ENCODE measurements at places on chromosomes 7 and 10.

DNA sequence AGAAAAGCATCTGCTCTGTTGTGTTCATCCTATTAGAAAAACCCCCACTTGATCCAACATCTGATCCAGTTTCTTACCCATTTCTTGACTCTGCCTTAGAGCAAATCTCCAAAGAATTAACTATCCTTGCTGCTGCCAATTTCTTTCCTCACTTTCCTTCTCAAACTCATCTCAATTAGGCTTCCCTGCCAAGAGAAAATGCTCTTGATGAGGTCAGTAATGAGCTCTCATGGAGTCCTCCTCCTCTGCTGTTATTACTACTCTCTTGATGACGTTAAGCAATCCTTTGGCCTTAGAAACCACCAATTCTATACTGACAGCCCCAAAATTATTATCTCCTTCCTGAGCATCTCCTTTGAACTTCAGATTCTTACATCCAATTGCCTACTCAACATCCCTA is 162.0 kb upstream of the FAM13C start:
- DNase-seq, result no peak

DNA sequence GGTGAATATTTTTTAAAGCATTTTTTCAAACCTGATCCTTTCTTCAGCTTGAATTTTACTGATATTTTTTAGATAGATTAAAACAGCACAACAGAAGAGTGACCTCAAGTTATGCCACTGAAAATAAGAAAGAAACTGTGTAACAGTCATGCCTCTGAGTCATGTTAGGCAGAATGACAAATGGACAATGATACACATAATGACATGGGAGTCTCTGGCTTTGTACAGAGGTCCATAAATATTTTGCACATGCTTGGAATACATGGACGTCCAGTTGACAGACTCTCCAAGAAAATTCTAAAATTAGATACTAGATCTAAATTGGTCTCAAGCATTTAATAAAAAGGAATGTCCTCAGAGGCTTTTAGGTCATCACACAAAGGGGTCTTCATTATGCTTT is 21.9 kb upstream of the SEMA3A start:
- DNase-seq, result no peak

DNA sequence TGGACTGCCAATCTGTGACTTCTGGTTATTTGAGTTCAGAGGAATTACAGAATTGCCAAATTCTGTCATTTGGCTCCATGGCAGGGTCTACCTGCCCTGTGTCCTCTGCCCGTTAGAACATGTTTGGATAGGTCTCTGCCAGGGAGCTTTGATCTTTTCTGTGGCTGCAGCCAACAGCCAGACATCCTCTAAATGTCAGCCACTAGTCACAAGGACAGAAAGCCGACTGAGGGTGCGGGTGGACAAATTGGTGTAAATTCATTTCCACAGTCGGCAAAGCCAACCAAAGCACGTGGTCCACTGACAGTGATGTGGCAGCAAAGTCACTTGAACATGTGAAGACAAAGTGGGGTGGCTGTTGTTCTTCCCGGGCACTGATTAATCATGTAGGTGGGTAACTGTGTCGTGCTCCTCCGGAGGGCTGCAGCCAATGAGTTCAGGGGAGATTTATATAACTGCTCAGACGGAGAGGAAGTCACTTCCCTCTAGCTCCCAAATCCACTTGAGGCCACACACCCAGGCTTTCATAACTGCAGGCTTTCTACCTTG is 26.7 kb upstream of the CAMK1D start:
- no peak for DNase-seq

GRCh38 chr7:74003621-74004020 is 24.4 kb upstream of the ELN start:
- no peak for DNase-seq

DNA sequence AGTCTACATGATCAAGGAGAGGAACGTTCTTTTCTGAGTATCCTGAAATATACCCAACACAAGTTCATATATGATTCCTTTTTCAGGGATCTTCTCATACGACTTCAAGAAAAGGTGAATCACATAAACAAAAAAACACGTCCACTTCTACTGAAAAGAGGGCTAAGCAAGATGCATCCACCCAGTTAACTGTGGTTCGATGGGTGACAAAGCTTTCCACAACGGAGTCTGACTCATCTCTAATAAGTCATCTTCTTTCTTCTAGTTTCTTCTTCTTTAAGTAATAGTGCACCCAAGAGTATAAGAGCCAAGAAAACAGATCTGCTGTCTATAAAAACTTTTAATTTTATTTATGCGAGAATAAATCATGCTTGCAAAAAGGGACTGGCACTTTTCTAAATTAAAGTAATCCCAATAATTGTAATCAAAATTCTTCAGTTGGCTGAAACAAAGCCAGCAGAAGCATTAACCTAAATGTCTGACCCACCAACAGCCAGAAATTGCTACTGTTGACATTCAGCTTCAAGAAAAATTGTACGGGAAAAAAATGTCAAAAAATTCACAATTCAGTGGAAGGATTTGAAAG is 146.9 kb upstream of the ANK3 start:
- no peak for DNase-seq

DNA sequence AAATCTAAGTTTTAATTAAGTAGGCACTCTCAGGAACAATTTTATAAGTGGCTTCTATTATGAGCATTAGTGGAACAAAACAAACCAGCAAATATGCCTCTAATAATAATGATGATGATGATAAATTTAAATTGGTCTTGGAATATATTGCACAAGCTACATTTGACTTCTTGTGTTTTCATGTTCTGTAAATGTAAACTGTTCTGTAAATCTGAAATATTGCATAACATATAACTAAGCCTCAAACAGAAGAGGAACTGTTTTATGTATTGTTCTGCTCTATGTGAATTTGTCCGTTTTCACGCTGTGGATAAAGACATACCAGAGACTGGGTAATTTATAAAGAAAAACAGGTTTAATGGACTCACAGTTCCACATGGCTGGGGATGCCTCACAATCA is 625.2 kb upstream of the CELF2 start:
- no peak for DNase-seq

- DNase-seq, result no peak
These were observed 204.3 kb downstream of the DGKB start for GRCh38 chr7:14698239-14698638.

- no peak for DNase-seq
These were observed 75.7 kb downstream of the IMMP2L start for GRCh38 chr7:111486472-111487142.

- DNase-seq, result no peak
These were observed 84.3 kb downstream of the CUL2 start for GRCh38 chr10:35005868-35006267.

DNA sequence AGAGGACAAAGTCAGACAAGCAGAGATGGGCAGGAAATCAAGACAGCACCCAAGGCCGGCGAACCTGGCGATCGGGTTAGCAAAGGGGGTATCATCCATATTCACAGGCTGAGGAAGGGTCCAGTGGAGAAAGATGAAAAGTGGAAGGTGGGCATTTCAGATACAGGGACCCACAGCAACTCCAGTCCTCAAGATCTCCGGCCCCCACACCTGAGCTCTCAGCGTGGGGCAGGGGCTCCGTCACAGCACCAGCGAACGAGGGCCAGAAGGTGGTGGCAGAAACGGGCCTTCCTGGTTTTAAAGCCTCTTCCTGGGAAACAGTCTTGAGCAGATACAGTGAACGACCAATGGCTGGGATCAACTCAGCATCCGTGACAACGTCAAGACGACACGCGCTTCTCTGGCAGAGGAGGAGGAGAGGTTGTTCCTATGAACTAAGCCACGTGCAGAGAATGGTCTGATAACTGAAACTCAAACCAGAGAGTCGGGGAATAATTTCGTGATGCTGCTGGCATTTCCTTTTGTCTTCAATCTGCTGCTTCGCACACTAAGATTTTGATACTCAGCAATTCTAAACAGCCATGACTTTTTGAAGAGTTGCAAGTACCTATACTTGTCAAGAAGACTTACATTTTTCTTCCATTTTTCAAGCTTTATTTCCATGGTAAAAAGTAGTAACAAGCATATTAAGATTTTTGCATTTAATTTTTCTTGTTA is 219.8 kb downstream of the ZMYND11 start:
- DNase-seq, result no peak

DNA sequence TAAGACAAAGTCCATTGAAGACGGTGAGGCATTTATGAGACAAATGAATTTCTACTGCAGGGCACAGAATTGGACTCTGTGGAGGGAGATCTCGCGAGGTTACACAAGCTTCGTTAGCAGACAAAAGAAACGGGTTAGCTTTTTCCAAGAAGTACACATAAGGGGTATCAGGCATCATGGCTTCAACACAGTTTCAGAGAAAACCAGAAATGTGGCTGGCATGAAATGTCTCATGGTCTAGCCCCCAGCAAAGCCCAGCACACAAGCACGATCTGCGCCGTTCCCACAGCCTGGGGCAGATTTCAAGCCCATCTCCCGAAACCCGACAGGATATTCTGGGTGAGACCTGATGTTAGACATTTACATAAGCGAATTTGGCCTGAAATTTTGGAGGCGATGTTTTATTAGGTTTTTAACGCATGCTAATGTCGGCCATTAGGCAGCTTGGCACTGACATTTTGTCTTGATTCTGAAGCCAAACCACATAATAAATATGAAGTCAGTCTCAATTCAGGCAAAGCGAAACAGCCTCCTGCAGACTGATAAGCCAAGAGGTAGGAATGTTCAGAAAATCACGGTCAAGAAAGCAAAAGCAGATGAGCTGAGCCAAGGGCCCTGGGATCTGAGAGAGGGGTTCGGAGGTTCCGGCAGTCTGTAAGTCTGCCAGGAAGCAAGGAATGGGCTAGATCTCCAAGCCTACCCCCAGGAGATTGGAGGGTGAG is 240.5 kb downstream of the PRPF18 start:
- DNase-seq, result no peak

- DNase-seq, result no peak
These were observed 73.1 kb downstream of the STK31 start for GRCh38 chr7:23783115-23783514.

- DNase-seq, result no peak
These were observed 148.8 kb downstream of the FAM107B start for GRCh38 chr10:14625765-14626525.

DNA sequence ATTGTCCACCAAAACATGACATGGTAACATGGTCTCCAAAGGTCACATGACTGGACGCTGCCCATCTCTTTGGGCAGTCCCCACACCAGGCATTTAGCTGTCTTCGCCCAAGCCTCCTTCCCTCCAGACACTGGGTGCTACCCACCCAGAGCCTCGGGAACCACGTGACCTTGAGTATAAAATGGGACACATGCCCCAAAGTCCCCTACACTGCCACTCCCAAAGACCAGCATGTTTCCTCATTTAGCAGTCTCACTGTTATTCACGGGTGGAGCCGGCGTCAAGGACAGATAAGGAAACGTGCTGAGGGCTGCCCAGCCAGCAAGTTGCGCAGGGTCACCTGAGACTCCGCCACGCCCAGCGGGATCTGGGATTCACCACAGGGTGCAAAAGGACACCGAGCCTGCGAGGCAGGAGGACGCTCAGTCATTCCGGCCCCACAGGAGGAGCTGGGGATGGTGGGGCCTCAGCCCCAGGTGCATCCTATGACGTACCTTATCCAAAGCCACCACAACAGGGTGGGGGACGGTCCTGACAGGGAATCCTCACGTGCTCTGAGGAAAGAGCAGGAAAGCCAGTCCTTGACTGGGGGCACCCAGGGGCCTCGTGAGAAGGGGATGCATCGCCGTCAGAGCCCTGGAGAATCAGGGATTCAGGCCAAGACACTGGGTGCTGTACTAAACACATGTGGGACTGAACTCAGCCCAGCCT is 226.9 kb downstream of the TNS3 start:
- DNase-seq, result no peak

- DNase-seq, result no peak
These were observed 224.3 kb downstream of the MDFIC start for GRCh38 chr7:115146148-115146547.

DNA sequence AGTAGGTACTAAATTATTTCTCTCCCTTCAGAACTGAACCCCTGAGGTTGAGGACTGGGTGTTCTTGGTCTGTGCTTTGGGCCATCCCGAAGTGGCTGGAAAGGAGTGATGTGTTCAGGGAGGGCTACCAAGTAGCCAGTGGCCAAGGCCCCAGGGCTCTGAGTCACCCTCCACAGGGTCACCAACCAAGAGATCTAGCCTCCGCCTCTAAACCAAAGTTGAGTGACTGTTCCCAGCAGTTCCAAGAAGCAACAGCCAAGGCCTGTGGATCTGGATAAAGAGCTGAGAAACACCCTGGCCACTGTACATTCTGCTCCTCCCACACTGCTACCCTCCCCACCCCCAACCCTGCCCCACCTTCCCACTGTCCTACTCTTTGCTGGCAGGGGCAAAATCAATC is 35.5 kb upstream of the KCNMA1 start:
- DNase-seq, result no peak

DNA sequence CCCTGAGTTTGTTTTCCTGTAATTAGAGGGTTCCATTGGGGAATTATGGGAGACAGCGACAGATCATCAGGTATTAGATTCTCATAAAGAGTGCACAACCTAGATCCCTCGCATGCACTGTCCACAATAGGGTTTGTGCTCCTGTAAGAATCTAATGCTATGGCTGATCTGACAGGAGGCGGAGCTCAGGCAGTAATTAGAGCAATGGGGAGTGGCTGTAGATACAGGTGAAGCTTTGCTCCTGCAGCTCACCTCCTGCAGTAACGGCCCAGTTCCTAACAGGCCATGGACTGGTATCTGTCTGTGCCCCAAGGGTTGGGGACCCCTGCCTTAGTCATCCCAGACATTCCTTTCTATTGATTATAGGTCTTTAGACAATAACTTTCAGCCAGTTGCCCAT is 894 bp upstream of the ZSCAN21 start:
- no peak for DNase-seq

DNA sequence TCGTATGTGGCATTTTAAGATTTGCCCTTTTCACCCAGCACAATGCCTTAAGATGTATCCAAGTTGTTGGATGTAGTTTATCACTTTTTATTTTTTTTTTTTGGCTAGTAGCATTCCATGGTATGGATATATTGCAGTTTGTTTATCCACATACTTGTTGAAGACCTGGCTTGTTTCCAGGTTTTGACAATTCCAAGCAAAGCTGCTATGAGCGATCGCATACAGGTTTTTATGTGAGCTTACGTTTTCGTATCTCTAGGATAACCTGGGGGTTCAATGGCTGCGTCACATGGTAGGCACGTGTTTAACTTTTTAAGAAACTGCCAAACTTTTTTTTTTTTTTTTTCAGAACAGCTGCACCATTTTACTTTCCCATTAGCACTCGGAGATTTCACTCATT is 32.2 kb downstream of the BAIAP2L1 start:
- DNase-seq, result no peak

DNA sequence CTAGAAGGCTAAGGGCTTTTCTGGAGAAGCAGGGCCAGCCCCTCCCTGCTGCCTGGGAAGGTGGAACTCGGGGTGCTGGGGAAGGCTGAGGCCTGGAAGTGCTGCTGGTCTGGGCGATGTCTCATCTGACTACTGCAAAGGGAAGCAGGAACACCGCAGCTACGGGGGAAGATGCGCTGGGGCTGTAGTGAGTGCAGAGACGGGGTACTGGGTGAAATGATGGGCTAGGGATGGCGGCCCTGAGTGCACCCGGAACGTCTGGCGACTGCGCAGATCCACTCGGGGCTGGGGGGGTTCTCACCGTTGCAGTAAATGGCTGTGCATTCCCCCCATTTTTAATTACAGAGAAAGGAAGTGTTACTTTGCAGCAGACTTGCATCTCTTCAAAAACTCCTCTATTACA is 195.4 kb upstream of the ADARB2 start:
- no peak for DNase-seq
